NCI-H1417 treated with DMSO at 0.1 percent for 48 hours (cell line): ENCODE measurements at places on chromosomes 2 and 18.

DNA sequence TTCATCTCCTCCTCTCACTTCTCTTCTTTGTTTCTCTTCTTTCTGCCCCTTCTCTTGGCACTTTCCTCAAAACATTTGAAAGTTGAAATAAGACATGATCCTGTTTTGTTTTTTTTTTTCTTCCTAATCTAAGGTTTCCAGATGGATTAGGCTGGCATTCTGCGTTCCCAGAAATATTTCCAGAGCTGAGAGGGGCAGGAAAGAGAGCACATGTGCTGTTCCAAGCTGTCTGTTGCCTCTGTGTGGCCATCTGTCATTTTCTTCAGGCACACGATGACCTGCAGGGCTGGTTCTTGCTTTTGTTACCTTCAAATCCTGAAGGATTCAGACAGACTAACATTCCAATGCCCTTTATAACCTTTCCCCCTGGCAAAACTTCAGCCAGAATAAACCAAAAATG lies 142.9 kb downstream of the RNF144A start:
- no peak for DNase-seq

DNA sequence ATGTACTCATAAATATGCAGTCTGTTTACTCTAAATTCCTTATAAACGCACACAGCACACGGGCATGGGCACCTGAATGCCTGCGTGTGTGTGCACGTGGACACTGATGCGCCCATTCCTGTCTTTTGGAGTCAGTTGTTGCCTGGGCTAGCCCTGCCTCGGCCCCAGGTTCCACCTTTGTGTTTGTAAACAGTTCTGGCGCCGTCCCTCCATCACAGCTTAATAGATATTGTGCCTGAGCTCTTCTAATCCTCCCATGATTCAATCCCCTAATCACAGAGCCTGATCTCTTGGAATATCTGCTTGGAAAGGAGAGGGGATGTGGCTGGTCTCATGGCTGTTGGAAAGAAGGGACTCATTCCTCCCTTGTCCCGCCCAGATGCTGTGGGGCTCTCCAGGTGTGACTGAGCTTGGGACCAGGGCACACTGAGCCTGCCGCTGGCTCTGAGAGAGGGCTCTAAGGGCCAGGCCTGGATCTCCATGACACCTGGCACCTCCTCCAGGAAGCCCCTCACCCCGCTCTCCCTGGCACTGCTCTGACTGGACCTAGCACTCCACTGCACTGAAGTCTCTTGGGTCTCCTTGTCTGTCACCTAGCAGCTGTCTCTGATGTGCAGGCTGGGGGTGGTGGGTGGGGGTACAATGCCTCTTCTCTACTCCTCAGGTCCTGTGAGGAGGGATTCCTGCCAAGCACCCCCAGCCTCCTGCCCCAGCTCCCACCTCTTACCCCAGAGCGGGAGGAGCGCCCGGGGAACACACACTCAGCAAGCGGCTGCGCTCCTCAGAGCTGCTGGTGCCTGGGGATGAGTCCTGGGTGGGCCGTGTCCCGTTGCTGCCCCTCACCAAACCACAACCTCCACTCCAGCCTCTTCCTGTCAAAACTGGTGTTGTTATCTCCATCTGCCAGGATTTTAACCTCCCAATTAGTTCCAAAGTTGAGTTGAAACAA lies 181.3 kb downstream of the INHBB start:
- DNase-seq: no peak

DNA sequence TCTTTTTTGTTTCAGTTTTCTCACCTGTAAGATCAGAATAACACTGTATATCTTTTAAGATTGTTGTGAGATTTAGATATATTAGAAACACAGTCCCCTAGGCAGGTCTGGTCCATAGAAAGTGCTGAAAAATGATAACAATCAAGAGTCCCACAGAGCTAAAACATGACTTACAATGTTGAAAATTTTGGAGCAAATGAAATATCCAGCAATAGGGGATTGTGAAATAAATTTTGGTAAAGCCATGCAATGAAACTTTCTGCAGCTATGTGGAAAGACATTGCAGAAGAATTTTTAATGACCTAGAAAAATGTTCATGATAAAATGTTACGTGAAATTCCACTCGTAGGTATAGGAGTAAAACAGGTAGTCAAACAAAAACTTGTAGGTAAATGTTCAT lies 127.6 kb upstream of the SERPINE2 start:
- no peak for DNase-seq

GRCh38 chr2:192657362-192657761 lies 462.6 kb upstream of the TMEFF2 start:
- DNase-seq: peak; percentile 67

- DNase-seq: no peak
Observed at GRCh38 chr2:109339519-109339966, 210.5 kb downstream of the SH3RF3 start.

- no peak for DNase-seq
Observed at GRCh38 chr2:33433279-33434235, 42.9 kb upstream of the RASGRP3 start.

DNA sequence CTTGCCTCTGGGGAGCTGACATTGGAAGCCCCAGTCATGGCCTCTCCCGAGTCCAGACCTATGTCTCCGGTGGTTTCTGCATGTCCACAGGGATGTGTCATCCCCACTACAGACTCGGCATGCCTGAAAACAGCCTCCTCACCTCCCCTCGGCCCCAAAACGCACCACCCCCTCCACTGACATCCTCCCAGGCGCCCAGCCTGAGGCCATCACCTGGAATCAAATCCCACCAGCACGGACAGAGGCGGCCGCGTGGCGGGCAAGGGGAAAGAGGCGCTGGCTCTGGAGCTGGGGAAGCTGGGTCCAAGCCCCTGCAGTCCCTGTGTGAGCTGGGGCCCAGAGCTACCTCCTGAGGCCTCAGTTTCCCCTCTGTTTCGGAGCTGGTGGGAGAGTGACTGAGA lies 69.9 kb upstream of the SMAD7 start:
- DNase-seq: no peak

DNA sequence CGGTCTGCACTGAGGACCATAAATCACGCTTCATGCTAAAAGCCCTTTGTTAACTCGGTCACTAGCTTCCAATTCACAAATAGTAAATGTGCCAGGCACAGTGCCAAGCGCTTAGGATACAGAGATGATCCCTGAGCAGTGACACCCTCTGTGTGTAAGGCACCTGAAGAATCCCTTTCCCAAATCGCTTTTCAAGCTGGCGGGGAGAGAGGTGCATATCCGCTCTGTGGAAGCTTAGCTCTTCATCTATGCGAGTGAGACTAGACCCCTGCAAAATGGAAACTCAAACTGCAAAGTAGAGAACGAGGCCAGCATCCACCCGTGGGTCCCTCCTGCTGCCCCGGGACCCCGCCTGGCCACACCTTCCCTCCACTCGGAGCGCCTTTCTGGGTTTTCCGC lies 2.4 kb downstream of the PIEZO2 start:
- no peak for DNase-seq
